D721Med (cell line): ENCODE measurements at places on chromosomes 2 and 18.

DNA sequence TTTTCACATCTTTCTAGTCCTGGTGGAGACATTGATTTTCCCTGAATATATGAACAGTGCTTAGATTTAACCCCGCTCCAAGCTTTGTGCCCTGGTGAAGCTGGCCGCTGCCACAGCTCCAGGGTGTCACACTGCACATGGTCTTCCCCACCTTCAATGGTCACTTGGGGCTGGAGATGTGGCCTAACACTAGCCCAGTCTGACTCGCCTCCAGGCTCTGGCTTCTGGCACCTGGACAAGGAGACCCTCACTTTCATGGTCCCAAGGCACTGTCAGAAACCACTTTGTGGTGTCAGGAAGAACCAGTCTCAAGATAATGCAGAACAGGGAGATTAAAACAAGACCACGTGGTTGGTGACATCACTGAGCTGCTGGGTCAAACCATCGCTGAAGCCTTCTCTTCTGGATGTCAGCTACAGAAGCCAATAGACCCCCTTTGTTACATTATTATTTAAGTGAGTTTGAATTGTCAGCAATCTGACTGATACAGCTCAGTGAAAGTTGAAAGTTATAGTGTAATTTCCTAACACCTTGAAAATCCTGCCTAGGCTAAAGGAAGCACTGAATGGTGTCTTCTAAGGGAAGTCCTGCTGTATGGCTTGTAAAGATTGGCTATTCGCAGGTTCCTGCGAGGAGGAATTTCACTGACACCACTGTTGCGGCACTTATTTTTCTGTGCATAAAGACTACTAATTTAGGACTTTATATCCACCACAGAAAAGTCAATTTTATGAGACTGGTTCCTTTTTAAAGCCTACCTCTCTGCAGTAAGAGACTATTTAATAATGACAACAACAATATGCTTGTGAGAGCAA lies 55.0 kb upstream of the CTDP1 start:
- no peak for DNase-seq

- no peak for DNase-seq
Observed at GRCh38 chr18:63037491-63037890, 282.1 kb downstream of the BCL2 start.

GRCh38 chr2:125756431-125756830 lies 899.5 kb upstream of the GYPC start:
- no peak for DNase-seq

GRCh38 chr2:57443973-57444521 lies 602.6 kb upstream of the VRK2 start:
- no peak for DNase-seq

- no peak for DNase-seq
Observed at GRCh38 chr2:104876606-104877570, 23.0 kb downstream of the POU3F3 start.

- DNase-seq, result no peak
Observed at GRCh38 chr2:241053576-241054251, 48.4 kb downstream of the MTERF4 start.

DNA sequence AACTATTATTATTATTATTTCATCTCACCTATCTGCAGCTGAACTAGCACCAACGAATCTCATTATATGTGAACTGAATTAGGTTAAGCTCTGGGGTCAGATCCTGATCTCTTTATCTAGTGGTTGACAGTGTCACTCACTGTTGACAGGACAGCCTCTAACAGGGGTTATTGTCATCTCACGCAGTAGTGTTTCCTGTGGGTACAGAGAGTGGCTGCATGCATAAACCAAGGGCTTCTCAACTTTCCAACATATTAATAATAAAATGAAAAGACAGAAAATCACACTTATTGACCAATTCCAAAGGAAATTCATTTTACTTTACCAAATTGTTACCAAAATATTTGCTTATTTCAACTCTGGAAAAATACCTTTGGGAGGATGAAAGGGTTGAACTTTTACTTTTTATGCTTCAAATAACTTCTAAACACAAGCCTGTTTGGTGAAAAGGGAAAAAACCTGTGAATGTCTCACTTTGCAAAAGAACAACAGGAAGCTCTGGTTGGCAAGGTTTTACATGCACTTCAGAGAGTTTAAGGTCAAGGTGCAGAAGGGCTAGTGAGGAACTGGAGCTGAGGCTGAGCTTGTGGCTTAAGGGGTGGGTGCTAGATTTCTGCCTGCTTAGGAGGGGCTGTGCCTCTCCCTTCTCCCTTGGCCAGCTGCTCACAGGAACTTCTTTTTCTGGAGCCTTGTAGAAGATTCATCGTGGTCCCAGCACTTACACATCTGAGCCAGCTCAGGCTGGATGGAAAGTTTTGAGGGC lies 72.6 kb downstream of the CTAGE1 start:
- DNase-seq, result no peak

DNA sequence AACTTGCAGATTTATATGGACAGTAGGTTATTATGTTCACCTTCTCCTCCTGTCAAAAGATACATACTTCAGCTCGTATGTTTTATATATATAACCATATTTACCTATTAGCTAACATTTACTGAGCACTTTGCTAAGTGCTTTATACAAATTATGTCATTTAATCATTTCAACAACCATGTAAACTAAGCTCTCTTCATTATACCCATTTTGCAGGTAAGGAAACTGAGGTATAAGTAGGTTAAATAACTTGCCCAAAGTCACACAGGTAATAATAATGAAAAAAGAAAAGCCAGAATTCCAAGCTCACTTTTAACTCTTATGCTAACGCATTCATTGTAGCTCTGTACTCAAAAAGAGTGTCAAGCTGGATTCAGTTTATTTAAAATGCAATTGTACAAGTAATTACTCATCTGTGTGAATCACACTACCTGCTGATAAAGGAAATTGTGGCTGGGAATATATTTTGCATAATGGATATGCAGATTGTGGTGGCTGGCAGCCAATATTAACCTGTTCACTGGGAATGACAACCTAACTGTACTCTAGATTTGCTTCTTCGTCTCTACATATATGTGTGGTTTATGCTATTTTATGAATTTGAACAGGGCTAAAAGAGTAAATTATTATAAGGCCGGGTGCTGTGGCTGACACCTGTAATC lies 20.6 kb downstream of the SLC16A14 start:
- DNase-seq, result no peak

DNA sequence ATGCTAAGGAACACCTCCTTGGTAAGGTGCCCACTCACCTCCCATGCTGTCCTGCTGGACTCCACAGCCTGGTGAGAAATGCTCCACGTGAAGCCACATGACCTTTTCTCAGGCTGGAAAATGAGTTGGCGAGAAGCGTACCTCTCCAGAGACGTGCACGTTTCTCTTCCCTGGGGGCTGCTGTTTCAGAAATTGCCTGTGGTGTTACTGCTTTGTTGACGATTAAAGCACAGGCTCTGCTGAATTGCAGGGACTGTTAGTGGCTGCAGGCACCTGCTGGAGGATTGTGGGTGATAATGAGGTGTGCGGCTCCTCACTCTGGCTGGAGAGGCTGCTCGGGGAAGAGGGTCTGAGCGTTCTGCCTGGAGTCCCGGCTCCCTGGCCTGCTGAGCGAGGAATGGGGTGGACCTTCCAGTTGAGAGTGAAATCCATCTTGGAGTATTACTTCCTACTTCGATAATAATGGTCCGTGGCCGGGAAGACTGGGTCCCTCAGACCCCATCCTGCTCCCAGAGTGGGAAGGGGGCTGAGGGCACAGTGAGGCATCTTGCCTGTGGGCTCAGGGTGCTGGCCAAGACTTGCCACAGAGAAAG lies 199.3 kb upstream of the HDAC4 start:
- DNase-seq, result no peak

GRCh38 chr2:45170191-45171135 lies 161.2 kb upstream of the SIX2 start:
- no peak for DNase-seq

DNA sequence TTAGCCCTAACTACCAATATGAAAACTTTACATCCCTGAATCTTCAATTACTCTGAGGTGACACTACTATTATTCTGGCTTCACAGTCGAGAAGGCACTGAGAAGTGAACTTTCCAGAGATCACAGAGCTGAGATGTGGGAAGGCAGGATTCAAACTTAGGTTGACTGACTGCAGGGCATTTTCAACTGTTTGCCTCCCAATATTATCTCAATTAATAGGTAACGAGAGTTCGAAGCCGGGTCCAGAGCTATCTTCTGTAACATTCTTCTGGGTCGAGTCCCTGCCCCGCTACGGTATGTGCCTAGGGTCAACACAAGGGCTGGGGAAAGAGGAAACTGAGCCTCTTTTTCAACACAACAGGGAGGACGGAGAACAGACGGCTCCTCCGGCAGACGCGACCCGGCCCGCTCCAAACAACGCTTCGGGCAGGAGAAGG lies 740 bp downstream of the CHMP3 start:
- DNase-seq, result no peak

DNA sequence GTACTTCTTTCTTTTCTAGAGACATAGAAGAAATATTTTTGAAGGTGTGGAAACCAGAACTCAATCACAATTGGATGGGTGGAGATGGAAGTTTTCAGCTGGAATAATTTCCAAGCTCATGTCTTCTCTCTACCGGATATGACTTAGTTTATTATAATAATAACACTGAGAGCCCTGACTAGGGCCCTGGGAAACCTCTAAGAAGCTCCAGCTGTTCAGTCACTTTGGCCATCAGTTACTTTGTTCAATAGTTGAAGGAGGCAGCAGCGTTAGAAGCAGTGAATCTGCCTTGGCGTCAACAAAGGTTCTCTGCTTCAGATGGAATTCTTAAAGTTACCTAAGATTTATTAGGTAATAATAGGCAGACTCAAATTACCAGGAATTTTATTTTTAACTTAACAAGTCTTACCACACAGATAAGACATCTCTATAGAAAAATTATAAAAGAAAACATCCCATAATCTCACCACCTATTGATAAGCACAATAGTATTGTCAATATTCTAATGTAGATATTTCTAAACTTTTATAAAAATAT lies 293.8 kb upstream of the CHAC2 start:
- no peak for DNase-seq

- no peak for DNase-seq
Observed at GRCh38 chr2:904246-905024, 46.2 kb upstream of the SNTG2 start.

GRCh38 chr18:25298853-25299274 lies 53.1 kb downstream of the ZNF521 start:
- DNase-seq, result no peak

GRCh38 chr18:13608791-13609532 lies 117.4 kb downstream of the FAM210A start:
- no peak for DNase-seq

DNA sequence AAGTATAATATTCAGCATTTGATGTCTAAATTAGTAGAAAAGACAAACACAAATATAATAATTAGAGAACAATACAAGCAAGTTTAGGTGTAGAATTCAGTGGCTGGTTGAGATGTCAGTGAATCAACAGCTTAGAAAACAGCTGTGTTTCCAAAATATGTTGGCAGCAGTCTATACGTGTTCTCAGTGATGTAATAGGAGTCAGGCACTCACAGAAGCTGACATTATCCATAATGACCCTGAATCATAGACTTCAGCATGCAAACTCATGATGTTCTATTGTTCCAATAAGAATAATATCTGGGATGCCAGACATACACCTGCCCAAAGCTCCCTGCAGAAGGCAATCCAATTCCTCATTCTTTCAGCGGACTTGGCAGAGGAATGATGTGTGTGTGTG lies 164.7 kb downstream of the SLC8A1 start:
- no peak for DNase-seq

DNA sequence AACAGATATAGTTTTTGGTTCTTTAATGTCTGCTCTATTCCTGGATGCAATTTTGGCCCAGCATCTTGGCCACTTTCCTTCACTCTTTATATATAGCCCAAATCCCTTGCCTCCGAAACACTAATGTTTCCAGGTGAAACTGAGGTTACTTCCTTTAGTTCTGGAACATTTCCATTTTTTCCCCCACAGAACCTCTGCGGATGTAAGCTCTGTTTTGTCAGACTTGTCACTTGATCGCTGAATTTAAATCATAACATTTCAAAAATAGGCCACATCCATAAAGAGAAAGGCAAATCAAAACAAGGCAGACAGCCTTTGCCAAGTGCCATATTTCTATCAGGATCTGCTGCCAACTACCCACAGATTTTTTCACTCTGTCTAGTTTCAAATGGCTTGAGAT lies 115.1 kb downstream of the ANKRD44 start:
- DNase-seq, result no peak

- no peak for DNase-seq
Observed at GRCh38 chr2:223104336-223105132, 52.5 kb downstream of the KCNE4 start.

DNA sequence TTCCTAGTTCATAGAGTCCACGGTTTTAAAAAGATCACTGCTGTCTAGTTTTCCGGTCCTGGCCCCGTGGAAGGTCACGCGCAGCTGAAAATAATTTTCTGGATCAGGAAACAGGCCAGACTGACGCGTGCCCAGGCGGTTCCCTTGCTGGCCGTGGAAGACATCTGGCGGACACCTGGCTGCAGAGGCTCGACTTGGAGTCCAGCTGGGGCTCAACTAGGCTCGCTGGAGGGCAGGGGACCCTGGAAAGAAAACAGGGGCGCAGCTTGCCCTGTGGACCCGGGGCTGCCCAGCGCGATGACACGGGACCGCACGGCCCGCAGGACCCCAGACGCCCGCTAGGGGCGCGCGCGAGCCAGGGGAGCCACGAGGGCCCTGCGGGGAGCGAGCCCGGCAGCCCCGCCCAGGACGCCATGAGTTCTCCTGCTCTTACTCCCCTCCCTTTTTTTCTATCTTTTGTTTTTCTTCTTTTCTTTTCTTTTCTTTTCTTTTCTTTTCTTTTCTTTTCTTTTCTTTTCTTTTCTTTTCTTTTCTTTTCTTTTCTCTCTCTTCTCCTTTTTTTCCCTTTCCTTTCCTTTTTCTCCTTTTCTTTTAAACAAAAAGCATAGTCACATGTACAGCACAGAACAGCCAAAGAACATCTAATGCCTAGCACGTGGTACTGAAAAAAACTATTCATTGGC lies 43.2 kb upstream of the UBE2F start:
- no peak for DNase-seq

DNA sequence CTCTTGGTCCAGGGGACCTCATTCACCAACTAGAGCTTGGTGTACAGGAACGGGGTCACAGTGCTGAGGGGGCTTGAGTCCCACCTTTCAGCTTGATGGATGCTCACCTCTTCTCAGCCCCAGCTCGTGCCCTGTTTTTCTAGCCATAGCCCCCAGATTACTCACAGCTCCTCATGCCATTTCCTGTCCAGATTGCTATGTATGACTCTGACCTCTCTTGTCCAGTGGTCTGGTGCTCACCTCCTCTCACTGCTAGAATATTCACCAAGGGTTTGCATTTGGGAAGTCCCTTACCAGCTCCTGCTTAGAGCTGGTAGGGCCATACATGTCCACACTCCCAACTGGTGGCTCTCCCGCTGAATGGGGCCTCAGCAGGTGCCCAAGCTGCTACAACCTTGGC lies 5.9 kb downstream of the LBX2 start:
- no peak for DNase-seq
